ENCODE measurements at places on chromosomes 1 and 21.

GRCh38 chr1:186442651-186443375 is 18.1 kb downstream of the PDC start:
- DNase-seq = no peak

GRCh38 chr1:184754476-184755225 is at the start of gene EDEM3:
Gene EDEM3, minus strand, starts transcription at chr1:184754858. Its CDS starts 212 bp downstream, at chr1:184754646.
- DNase-seq = peak; percentile 97

DNA sequence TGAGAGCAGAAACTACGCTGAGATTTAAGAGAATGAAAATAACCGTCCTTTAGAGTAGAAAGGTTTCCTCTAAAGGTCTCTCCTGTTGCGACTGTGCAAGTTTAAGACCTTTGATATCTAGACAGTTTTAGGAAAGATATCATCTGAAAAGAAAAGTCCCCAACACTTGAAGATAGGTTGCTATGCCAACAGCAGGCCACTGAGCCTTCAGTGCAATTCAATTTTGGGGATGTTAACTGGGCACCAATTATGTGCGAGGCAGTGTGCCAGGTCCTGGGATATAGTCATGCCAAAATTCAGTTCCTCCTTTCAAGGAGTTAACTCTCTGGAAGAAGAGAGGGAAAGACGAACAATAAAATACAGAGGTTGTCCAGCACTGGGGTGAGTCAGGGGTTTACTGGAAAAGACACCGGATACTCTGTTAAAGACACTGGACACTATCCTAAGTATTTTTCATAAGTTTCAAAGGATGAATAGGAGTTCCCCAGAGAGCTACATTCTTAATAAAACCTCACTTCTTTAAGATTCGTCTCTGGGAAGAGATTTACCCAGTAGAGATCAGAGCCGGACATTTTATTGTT is 25.5 kb upstream of the ZNF281 start:
- no peak for DNase-seq

GRCh38 chr1:38451541-38451993 is 405.0 kb upstream of the POU3F1 start:
- no peak for DNase-seq

GRCh38 chr21:42298237-42298636 is 17.0 kb downstream of the TFF3 start:
- no peak for DNase-seq

DNA sequence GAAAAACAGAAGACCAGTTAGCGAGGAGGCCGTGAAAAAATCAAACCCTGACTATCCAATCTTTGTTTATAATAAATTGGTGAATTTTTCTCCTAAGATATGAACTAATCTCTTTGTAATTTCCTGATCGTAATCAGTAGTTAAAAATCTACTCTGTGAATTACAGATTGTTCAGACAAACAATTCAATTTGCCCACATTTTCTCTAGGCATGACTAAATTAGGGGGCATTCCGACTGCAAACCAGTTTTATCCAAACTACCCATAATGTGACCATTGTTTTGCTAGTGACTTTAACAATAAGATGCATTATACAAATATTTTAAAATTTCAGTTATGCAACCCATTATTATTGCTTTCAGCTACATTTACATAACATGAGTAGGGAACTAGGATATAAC is 546.9 kb upstream of the ADAMTS5 start:
- no peak for DNase-seq

DNA sequence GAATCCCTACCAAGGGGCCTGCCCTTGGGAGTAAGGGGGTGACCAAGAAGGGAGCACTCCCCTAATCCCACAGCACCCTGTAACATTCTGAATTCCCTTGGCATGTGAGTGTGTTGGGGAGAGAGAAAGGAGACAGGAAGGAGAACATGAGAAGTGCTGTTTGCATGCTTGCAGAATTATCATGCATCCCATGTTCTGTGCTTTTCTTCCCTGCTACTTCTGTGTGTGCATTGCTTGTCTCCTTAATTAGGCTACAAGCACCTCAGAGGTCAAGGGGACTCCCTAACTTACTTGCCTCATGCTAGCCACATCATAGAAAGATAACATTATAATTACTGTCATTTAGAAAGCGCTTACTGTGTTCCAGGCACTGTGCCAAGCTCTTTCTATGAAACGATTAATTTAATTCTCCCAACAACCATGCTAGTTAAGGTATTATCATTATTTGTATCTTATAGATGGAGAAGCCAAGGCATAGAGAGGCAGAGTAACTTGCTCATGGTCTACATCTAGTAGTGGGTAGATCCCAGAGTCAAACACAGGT is 11.1 kb downstream of the NOS1AP start:
- no peak for DNase-seq

DNA sequence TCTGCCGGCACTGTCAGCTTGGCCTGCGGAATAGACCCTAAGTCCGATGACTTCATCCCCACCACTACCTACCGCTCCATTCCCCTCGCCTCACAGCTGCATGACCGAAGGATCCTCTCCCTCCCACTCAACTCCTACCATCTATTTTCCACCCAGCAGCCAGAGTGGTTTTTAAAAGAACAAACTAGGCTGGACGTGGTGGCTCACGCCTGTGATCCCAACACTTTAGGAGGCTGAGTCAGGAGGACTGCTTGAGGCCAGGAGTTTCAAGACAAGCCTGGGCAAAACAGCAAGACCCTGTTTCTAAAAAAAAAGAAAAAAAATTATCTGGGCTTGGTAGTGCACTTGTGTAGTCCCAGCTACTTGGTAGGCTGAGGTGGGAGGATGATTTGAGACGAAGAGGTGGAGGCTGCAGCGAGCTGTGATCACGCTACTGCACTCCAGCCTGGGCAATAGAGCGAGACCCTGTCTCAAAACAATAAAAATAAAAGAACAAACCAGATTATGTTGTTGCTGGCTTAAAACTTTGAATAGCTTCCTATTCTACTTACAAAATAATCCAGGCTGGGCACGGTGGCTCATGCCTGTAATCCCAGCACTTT is 59.0 kb downstream of the UBIAD1 start:
- DNase-seq = no peak

GRCh38 chr1:157135646-157136045 is 2.5 kb downstream of the ETV3 start:
- DNase-seq = no peak

DNA sequence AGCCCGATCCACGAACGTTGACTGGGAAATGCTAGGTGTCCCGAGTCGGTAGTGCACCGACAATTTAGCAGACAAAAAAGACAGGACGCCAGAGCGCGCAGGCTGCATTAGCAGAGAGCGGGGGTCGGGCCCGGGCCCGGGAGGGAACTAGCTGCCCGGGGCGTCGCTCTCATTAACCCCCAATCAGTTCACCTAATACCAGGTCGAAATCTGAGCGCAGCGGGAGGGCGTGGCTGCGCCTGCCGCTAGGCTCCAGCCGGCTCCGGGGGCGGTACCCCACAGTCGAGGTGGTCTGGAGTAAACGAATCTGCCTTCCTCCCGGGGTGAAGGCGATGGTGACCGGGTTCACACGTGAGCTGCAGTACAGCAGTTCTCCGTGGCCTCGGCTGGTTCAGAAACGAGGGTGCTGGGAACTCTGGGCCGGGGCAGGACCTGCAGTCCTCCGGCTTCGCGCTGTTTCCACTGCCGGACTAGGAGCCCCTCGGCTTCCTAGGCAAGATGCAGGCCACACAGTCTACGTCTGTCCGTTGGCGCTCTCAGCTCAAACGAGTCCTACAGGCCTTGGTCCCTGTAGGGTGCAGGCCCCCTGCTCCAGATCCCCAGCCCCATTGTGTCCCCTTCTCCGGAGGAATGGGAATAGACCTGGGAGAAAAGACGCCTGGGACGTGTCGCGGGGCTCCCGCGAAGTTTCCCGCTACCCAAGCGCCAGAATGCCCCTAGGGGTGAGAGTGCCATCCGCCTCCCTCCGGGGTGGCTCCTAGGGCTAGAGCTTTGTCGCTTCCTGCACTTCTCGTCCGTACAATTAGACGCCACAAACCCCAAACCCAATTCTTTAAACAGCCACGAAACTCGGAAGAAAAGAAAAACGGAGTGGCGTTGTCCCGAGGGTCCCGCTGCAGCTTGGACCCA is 2.0 kb downstream of the GFI1 start:
- DNase-seq = peak; percentile 69

DNA sequence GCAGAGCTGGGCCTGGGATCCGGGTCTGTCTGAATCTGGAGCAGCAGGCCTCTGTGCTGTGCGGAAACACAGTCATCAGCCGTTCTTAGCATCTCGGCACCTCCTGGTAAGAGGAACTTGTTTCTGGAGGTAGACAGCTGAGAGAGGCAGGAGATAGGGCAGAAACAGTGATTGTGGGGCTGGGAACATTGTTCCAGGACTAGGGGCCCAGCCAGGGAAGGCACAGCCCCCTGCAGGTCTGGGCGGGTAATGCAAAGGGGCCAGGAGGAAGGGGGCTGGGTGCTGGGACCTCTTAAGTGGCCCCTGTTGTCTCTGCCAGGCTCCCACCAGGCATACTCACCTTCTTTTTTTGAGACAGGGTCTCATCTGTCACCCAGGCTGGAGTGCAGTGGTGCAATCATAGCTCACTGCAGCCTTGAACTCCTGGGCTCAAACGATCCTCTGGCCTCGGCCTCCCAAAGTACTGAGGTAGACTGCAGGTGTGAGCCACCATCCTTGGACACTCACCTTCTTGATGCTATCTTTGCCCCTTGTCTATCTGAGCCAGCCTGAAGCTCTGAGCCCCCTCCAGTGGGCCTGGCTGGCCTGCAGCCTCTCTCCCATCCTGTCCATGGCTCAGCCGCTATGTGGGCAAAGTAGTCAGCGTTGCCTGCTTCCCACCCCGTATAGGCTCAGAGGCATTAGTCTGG is 134.3 kb upstream of the ZBTB40 start:
- DNase-seq = peak; percentile 57

DNA sequence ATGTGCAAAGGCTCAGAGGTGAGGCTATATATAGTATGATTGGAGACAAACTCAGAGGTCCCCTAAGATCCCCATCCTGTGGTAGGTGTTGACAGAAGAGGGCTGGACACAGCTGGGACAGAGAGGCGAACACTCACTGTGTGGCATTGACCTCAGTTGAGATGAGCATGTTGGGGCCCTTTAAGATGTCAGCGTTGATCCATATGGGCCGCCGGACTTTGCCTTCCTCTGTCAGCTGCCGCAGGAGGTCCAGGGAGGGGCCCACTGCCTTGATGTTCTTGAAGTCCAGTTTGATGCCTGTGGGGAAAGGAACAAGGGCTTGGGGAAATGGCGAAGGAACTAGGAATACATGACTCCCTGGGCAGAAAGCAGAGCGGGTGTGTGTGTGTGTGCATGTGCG is 8.8 kb downstream of the FAM151A start:
- no peak for DNase-seq

DNA sequence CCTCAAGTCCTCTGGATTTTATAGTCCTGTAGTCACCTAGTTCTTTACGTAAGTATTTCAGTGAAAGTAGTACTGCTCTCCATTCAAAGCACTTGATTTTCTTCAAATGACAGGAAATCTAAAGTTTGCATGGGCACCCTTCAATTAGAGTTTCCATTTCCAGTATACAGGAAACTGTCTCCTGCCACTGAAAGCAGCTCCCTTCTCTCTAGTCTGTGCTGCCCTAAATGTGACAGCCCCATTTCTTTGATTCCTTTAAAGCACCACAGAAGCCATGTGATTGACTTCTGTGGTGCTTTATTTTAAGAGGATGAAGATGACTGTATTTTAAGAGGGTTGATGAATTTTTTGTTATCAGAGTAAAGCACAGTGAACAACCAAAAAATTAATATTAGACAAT is 226.1 kb downstream of the DNAH14 start:
- DNase-seq = no peak

DNA sequence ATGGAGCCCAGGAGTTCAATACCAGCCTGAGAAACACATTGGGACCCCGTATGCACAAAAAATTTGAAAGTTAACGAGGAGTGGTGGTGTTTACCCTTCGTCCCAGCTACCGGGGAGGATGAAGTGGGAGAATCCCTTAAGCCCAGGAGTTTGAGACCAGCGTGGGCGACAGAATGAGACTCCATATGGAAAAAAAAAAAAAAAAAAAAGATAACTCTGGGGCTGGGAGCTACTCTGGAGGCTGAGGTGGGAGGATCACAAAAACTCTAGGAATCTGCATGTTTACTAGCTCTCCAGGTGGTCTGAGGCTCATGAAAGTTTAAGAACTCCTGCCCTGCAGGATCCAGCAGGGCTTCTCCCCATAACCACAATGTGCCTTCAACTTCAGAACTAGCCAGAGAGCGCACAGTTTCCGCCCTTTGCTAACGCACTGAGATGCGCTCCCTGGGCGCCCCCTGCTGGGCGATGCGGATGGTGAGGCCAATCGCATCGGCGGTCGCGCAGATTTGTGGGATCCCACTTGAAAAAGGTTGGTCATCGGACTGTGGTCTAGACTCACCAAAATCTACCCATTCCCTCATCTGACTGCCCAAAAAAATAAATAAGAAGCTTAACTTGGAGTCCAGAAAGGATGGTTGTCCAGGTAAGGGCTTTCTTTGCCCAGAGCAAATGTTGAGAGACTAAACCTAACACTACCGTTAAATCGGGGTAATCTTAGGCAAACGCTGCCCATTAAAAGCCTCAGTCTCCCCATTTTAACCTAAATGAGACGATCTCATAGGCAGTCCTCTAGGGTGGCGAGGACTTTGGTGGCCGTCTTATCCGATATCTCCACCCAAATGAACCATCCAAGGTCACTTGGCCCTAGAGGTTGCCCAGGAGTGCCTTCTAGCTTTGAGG is 8.8 kb downstream of the ZNF683 start:
- peak; percentile 84 for DNase-seq

- no peak for DNase-seq
Observed at GRCh38 chr1:156894001-156894400, 483 bp downstream of the PEAR1 start.

DNA sequence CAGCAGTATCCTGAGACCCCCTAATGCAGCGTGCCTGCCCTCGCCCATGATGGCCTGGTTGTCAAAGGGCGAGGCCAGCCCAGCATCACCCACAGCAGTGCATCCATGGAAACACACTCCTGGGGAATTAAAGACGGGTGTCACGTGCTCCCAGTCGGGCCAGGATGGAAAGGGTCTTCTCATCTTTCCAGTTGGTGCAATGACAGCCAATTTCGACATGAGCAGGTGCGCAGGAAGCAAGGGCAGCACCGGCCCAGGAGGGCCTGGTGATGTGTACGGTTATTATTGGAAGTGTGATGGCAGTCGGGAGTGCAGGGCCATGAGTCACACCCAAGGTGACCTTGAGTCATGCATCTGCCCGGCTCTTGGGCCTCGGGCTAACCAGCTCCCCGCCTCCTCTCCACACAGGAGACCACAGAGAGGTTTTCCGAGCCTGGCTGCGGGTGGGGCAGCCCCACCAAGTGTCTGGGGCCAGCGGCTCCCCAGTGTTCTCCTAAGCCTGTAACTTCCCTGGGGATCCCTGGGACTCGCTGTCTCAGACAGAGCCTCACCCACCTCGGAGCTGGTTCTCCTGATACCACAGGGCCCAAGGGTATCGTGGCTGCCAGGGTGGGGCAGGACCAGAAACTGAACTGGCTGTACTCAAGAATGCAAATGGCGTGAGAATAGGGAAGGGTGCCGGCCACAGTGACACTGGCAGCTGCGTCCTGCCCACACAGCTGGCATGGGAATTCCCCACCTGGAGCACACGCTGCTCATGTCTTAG is 119.8 kb downstream of the SIK1 start:
- DNase-seq = peak; percentile 48

GRCh38 chr1:47901001-47901575 is 96.1 kb downstream of the TRABD2B start:
- DNase-seq = no peak

GRCh38 chr1:201447903-201448871 is 20.8 kb downstream of the PHLDA3 start:
- DNase-seq = peak; percentile 81

Data from germinal center (tissue), 1 donor.